ENCODE measurements at places on chromosomes 1 and 21.

- DNase-seq, result no peak
Measured at GRCh38 chr21:25515484-25516405, 91.5 kb downstream of the MRPL39 start.

DNA sequence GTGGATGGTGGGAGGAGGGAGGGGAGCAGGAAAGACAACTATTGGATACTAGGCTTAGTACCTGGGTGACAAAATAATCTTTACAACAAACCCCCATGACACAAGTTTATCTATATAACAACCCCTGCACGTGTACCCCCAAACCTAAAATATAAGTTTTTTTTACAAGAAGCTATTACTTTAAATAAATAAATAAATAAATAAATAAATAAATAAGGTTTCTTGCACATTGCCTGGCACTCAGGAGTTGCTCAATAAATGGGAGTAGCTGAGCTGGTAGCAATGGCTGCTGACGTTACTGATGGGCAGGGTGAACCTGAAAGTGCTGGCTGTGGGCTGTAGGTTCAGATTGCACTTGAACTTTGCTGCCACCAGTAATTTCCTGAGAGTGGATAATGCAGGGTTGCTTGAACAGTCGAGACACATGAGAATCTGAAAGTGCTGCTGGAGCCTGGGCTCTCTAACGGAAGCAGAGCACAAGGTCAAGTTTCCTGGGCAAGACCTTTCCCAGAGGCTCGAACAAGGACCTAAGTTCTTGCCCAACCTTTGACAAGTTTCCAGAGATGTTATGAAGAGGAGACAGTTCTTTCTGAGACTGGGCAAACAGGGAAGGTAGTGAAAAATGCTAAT, 14.8 kb upstream of the KCNE2 start:
- no peak for DNase-seq

DNA sequence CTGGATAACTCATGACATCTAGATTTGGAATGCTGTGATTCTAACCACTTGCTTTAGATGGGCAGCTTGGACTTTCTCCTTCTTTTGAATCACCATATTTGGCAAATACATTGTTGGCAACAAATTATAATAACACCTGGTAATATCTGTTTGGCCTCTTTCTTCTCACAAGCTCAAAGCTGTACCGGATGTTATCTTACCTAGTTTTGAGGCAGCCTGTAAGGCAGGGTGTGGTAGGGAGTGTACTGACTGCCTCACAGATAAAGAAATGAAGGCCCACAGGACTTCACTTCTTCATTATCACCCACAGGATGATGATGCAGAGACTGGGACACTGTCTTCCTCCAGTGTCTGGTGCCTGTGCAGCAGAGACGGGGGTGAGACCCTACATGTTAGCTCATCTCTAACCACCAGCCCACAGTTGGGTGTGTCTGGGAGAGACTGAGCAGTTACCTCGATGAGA, 28.5 kb downstream of the TUFT1 start:
- DNase-seq, result no peak

- DNase-seq, result no peak
Measured at GRCh38 chr1:52355436-52355835, 10.6 kb downstream of the CC2D1B start.

DNA sequence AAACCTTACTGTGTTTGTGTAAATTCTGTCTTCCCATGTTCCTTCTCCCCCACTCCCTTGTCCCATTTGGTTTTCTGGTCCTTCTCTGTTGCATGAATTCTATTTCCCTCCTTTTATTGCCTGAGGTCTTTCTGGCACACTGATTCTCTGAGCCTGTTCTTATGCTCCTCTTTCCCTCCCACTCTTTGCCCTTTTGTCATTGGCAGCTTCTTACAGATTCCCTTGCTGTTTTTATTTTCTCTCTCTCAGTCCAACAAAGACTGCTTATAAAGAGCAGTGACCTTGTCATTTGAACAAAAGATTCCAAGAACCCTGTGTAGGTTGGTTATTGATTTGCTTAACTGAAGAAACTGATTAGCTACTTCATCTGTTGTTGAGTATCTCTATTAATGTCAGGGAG, 49.7 kb downstream of the GPR52 start:
- no peak for DNase-seq

- no peak for DNase-seq
Measured at GRCh38 chr1:117201808-117202207, 8.9 kb downstream of the VTCN1 start.

DNA sequence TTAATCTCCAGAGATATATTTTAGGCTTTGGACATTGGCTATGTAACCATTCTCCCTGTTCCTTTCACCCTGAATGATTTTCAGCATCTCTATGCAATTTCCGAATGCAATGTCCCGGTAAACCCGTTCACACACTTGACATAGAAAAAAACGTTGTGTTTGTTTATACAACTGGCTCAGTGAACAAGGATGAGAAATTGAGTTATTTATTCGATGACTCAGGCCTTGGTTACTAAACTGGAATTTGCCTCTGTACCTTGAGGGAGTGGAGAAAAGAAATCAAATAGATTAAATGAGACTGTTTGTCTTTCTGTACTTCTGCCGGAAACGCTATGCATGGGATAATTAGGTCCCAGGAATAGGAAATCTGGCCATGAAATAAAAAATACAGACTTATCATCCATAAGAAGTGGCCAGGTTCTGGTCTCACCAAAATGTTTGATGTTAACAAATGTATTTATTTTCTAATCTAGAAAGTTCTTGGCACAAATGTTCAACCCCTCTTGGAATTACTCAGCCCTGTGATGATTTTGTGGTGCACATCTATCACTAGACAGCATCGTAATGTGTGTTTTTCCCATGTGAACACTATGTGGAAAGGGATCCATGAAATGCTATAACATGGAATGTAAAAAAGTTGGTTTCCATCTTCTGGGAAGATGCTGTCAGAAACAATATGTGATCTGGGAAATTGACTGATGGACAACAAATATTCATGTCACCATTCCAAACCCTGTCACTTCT, 253.9 kb downstream of the DUSP10 start:
- no peak for DNase-seq

DNA sequence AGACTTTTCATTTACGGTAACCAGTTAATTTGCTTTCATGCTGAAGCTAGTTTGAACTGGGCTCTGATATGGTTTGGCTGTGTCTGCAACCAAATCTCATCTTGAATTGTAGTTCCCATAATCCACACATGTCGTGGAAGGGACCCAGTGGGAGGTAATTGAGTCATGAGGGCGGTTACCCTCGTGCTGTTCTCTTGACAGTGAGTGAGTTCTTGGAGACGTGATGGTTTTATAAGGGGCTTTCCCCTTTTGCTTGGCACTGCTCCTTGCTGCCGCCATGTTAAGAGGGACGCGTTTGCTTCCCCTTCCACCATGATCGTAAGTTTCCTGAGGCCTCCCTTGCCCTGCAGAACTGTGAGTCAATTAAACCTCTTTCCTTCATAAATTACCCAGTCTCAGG, 10.3 kb upstream of the FHAD1 start:
- DNase-seq, result no peak

- DNase-seq, result no peak
Measured at GRCh38 chr1:209607102-209607794, 23.7 kb downstream of the CAMK1G start.

DNA sequence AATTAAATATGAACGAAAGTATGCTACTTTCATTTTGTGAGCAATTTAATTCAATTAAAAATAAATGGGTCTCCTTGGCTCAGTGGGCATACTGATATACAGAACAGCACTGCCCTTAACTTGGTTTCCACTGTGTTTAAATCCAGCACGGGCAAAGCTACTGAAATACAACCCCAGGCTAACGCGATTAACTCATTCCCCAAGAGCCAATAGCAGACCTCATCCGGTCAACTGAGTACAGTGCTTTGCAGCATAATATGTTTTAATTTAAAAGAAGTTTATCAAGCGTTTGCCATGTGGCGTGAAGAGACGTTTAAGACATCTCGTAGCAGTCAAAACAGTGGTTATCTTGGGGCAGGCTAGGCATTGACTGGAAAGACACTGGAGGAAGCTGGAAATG, 118.6 kb downstream of the PROX1 start:
- no peak for DNase-seq

All from bone marrow (tissue), 2 donors.